ENCODE measurements at places on chromosomes 6 and 20. TPM values are rescaled to one million over a fixed set of nuclear protein-coding genes. Genes with fewer than 3 reads are reported as not detected.
A peak's percentile ranks its signal among the peaks of the same experiment; 100 is the strongest.

OR12D3 gene
- total RNA-seq = not detected

- no peak for DNase-seq
- no peak overlapping the region for H3K4me3 ChIP-seq
- no peaks in the 10 kb centered on the region for H3K36me3 ChIP-seq
- peaks cover 7% of the 10 kb centered on the region for H3K27me3 ChIP-seq
- H3K27ac ChIP-seq = no peak overlapping the region
- H3K4me1 ChIP-seq = no peaks in the 10 kb centered on the region
Measured at GRCh38 chr6:93412452-93412851, 6.9 kb downstream of the EPHA7 start.

GRCh38 chr20:24779131-24779530 is 169.9 kb upstream of the CST7 start:
- H3K4me1 ChIP-seq = no peaks in the 10 kb centered on the region
- no peaks in the 10 kb centered on the region for H3K36me3 ChIP-seq
- H3K27me3 ChIP-seq = no peaks in the 10 kb centered on the region
- peak; percentile 35 for DNase-seq

DNA sequence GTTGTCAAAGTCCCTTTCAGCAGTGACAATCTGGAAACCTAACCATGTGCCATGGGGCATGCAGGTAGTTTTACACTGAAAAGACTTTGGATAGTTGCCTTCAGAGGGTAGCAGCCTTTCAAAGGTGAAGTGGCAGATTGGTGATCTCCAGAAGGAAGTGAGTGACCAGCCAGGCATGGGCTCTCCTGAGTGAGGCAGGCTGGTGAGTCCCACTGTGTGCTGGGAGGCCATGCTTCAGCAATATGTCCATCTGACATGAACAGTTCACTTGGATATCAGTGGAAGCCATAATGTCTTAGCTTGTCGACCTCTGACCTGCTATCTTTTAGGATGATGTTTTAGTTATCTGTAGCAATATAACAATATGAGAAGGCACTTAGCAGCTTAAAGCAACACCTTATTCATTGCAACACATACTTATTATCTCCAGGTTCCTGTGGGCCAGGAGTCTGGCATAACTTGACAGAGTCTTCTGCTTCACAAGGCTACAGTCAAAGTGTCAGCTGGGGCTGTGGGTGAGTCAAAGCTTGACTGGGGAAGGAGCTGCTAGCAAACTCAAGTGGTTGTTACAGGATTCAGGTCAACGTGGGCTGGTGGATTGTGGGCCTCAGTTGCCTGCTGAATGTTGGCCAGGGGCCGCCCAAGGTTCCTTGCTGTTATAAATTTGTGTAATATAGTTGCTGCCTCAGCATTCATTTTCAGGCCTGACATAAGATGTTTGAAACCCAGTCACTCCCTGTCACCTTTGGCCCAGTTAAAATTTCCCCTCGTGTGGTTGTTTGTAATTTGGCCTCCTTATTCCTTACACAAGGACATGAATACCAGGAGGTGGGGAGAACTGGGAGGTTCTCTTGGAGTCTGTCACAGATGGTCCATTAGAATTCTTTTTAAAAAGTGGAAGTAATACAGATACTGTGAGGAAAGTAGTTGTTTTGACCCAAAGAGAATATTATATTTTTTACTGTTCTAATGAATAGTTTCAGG is 100.2 kb downstream of the UST start:
- no peaks in the 10 kb centered on the region for H3K4me1 ChIP-seq
- H3K4me3 ChIP-seq = no peak overlapping the region
- no peak overlapping the region for H3K27ac ChIP-seq

SIRPD gene
- not detected for total RNA-seq

DNA sequence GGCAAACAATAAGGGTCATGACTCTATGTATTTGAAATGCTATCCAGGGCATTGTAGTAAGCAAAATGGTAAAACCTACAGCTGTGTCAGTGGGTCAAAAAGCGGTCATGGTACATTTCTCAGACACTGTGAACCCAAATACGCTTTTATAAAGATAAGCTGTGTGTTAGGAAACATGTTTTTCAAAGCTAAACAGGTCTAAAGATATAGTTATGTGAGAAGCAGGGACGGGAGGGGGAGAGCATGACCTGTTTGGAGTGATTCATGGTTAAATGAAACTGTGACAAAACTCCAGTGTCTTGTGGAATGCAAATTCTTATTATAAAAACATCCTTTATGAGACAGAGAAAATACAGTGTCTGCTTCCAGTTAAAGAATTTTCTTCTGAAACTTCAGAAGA is 205.4 kb upstream of the BMP2 start:
- no peaks in the 10 kb centered on the region for H3K4me1 ChIP-seq
- H3K27me3 ChIP-seq = no peaks in the 10 kb centered on the region
- H3K27ac ChIP-seq = no peak overlapping the region
- H3K36me3 ChIP-seq = no peaks in the 10 kb centered on the region
- H3K4me3 ChIP-seq = no peak overlapping the region
- DNase-seq = no peak

DNA sequence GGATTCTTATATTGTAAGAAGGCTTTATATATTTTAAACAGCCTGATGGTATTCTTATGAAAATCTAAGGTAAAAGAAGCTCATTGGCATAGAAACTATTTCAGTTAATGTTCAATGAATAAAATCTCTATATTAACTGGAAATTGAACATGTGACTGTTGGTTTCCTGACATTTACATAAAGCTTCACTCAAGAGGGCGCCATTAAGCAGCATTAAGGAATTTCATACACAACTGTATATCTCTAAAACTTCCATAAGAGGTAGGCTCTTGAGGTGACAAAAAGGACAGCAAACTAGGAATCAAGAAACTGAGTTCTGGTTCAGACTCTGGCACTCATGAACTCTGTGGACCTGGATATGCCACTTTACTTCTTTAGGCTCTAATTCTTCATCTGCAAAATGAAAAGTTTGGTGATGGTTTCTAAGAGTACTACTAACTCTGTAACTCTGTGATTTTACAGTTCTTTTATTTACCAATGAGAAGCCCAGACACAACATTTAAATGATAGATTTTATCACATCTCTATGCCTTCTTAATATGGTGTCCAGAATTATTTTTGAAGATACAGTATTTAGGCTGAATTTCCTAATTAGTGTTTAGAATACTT is 147.5 kb downstream of the FLRT3 start:
- no peaks in the 10 kb centered on the region for H3K27me3 ChIP-seq
- H3K4me1 ChIP-seq = peaks cover 13% of the 10 kb centered on the region
- H3K4me3 ChIP-seq = no peak overlapping the region
- H3K36me3 ChIP-seq = no peaks in the 10 kb centered on the region

GRCh38 chr20:13771853-13772453 is 12.8 kb downstream of the ESF1 start:
- H3K27me3 ChIP-seq = no peaks in the 10 kb centered on the region
- H3K4me1 ChIP-seq = no peaks in the 10 kb centered on the region
- H3K27ac ChIP-seq = no peak overlapping the region
- no peak for DNase-seq

GRCh38 chr20:2521369-2522305 is 12.9 kb upstream of the ZNF343 start:
- H3K4me3 ChIP-seq = no peak overlapping the region
- no peaks in the 10 kb centered on the region for H3K36me3 ChIP-seq
- H3K27me3 ChIP-seq = peaks cover 47% of the 10 kb centered on the region
- DNase-seq = peak; percentile 80
- H3K4me1 ChIP-seq = no peaks in the 10 kb centered on the region

DNA sequence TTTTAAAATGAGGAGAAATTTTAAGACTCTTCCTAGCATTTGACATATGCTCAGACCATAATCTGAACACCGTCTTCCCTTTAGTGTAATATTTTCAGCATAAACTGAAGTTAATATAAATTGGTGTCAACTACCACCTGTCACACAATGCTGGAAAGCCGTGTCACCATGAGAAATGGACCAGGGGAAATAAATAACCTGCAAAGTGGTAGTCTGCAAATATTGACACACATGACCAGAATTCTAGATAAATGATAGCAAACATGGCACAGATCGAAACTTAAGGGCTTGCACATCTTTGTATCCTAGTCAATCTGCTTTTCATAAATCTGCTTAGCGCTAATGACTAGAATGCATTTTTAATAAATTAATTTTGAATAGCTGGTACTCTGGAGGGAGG is 191.9 kb downstream of the CD83 start:
- H3K4me3 ChIP-seq = no peak overlapping the region
- no peak overlapping the region for H3K27ac ChIP-seq
- DNase-seq = no peak
- H3K4me1 ChIP-seq = peaks cover 15% of the 10 kb centered on the region
- H3K36me3 ChIP-seq = no peaks in the 10 kb centered on the region
- no peaks in the 10 kb centered on the region for H3K27me3 ChIP-seq

- H3K27me3 ChIP-seq = no peaks in the 10 kb centered on the region
- no peak overlapping the region for H3K4me3 ChIP-seq
- no peak for DNase-seq
- no peak overlapping the region for H3K27ac ChIP-seq
- no peaks in the 10 kb centered on the region for H3K36me3 ChIP-seq
Measured at GRCh38 chr6:38354905-38355304, 284.8 kb downstream of the BTBD9 start.

DNA sequence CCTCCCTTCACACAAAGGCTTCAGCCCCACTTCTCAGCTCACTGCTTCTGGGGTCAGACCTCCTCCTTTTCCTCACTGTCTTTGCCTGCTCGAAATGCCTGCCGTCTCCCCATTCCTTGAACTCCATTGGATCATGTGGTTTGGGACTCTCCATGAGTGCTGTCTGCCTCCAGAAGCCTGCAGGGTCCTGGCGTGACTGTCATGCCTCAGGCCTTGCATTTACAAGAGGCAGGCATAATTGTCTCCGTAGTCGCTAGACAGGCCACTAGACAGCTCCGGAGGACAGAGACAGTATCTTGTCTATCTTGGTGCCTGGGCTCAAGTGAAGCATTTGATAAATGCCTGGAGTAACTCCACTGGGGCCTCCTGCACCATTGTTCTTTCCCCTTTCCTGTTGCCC is 15.3 kb downstream of the PNLDC1 start:
- H3K27me3 ChIP-seq = no peaks in the 10 kb centered on the region
- no peak overlapping the region for H3K27ac ChIP-seq

SALL4 gene
- total RNA-seq = 409 TPM

DNA sequence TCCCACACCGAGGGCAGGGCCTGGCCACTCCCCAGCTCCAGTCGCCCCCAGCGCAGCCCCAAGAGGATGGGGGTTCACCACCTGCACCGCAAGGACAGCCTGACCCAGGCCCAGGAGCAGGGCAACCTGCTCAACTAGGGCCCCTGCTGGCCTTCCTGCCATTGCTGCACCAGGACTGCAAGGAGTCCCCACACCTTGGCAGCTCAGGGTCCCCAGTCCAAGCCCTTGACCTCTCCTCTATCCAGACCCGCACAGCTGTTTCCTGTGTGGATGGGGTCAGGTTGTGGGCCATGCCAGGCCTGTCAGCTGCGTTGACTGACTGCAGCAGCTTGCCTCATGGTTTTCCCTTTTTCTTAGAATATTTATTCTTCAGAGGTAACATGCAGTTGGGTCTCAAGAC is 4.4 kb downstream of the LRRC73 start:
- DNase-seq = peak; percentile 69
- no peaks in the 10 kb centered on the region for H3K4me1 ChIP-seq
- no peak overlapping the region for H3K4me3 ChIP-seq
- H3K27ac ChIP-seq = no peak overlapping the region

GRCh38 chr6:37324131-37325033 is 29.4 kb upstream of the RNF8 start:
- peaks cover 48% of the 10 kb centered on the region for H3K36me3 ChIP-seq
- no peaks in the 10 kb centered on the region for H3K27me3 ChIP-seq
- no peak for DNase-seq
- H3K4me3 ChIP-seq = no peak overlapping the region

DNA sequence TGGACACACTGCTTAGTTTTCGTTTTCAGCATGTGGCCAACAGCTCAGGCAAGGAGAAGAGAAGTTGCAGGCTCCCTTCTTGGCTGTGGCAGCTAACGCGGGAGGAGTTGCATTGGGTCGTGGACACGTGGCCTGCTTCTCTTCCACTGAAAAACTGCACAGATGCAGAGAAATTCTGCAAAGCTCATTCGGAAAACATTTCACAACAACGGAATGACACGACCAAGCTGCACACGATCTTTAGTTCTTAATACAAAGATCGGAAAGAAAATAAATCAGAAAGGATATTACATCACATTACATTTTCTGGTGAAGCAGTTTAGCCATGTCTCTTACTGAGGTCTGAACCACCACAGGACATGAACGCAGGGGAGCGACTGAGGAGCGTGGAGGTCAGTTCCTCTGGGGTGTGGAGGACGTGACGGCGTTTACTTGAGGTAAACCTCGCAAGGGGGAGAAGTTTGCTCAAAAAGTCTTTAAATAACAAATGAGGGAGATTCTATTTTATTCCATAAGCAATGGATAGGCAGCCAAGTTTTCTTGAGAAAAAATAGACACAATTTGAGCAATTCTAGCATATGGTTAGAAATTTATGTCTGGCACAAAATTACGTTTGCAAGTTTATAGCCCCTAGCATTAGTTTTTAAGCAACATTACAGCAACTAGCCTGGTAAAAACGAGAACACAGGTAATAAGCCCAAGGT is 178.3 kb downstream of the THBS2 start:
- H3K4me3 ChIP-seq = no peak overlapping the region
- no peaks in the 10 kb centered on the region for H3K36me3 ChIP-seq
- no peak overlapping the region for H3K27ac ChIP-seq
- no peak for DNase-seq
- H3K4me1 ChIP-seq = no peaks in the 10 kb centered on the region
- no peaks in the 10 kb centered on the region for H3K27me3 ChIP-seq

DNA sequence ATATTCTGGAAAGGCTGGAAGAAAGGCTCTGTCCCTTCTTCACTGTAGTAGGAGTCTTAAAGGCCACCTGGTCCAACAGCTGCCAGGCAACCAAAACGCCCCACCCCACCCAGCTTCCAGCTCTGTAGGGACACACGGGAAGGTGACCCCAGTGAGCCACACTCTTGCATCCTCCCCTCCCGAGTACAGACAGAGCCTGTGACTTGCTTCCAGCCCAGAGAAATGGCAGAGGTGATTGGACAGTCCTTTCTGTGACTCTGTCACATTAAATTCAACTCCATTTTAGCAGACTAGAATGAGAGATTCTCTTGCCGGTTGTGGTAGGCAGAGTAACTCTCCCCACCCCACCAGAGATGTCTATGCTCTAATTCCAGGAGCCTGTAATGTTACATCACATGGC is 226.2 kb upstream of the ARID1B start:
- H3K4me3 ChIP-seq = no peak overlapping the region
- H3K4me1 ChIP-seq = no peaks in the 10 kb centered on the region
- DNase-seq = no peak
- no peak overlapping the region for H3K27ac ChIP-seq
- no peaks in the 10 kb centered on the region for H3K27me3 ChIP-seq

DNA sequence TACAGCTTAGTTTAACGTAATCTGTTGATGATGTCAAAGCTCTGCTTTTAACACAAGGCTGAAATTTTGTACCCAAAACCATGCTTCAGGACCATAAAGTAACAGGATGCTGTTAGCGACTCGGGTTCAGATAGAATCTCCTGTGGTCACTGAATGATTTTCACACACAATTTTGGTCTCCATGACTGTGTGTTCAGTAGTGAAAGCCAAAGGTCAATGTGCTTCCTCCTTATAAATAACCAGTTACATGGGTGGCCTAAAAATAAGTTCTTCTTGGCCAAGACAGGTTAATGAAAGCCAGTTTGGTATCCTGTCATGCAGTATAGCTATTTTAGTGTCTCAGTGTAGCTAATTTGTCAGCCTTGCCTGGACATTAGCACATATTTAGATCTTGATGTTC is 19.1 kb upstream of the LOC128125822 start:
- no peaks in the 10 kb centered on the region for H3K4me1 ChIP-seq
- no peak overlapping the region for H3K4me3 ChIP-seq
- peaks cover 87% of the 10 kb centered on the region for H3K27me3 ChIP-seq

- no peaks in the 10 kb centered on the region for H3K27me3 ChIP-seq
- no peak for DNase-seq
- H3K4me1 ChIP-seq = no peaks in the 10 kb centered on the region
- H3K27ac ChIP-seq = no peak overlapping the region
- no peaks in the 10 kb centered on the region for H3K36me3 ChIP-seq
Measured at GRCh38 chr6:55777469-55777868, 97.9 kb downstream of the BMP5 start.
